Cardiac muscle cell (in vitro differentiated cells and primary cell): ENCODE measurements at places on chromosomes 1 and 21. TPM values are rescaled to one million over a fixed set of nuclear protein-coding genes. Genes with fewer than 3 reads are reported as not detected.

Gene PLEKHG5
- 21.8 and 34.8 TPM in 2 replicates for total RNA-seq

DNA sequence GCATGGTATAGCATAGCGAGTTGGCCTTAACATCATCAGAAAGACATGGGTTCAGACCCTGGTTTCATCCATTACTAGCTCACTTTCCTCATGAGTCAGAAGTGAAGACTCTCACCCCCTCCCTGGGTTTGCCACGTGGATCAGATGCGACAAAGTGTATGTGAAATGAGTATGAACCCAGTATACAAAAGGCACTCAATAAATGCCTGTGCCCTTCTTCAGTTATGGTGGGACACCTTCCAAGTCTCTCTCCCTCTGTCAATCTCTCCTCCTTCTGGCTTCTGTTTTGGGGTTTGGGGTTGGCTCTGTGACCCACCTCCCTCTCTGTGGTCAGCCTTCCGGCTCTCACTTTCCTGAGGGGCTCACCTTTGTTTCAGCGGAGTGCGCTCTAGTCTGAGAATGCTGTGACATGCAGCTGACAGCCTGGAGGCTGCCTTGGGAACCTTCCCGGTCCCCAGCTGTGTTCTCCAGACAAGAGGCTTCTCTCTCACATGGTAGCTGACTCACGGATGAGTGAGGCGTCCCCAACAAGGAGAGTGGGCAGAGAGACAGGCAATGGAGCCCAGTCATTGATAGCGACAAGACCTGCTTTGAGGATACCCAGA, 155.0 kb upstream of the EDN2 start:
- H3K27me3 ChIP-seq = no peaks in the 10 kb centered on the region
- no peak for DNase-seq
- H3K27ac ChIP-seq = no peak overlapping the region
- no peaks in the 10 kb centered on the region for H3K36me3 ChIP-seq
- H3K4me1 ChIP-seq = no peaks in the 10 kb centered on the region

DNA sequence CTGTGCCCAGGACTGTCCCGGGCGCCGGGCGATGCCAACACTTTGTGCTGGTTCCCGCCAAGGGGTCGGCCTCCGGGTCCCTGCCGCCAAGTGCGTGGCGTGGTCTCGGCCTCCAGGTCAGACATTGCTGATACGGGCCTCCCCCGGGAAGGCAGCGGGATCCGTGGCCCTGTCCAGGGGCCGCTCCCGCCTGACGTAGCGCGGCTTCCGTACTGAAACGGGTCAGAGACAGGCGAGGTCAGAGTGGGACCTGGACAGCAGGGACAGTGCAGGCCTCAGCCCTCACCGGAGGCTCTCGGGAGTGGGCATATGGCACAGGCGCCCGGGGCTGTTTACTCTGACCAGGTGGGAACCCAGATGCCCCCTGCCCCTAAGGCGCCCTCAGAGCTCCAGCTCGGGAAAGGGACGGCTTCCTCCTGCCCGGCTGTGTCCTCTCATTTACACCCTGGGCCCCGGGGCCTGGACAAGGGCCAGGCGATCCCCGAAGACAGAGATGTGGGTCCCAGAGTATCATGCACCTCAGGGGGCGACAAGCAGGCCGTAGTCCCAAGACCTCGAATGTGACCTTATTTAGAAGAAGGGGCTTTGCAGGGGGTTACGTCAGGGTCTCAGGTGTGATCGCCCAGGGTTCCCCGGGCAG, 8.8 kb upstream of the RNF223 start:
- no peak overlapping the region for H3K27ac ChIP-seq
- DNase-seq = no peak
- no peak overlapping the region for H3K4me3 ChIP-seq
- peaks cover 9% of the 10 kb centered on the region for H3K4me1 ChIP-seq
- no peaks in the 10 kb centered on the region for H3K36me3 ChIP-seq

DNA sequence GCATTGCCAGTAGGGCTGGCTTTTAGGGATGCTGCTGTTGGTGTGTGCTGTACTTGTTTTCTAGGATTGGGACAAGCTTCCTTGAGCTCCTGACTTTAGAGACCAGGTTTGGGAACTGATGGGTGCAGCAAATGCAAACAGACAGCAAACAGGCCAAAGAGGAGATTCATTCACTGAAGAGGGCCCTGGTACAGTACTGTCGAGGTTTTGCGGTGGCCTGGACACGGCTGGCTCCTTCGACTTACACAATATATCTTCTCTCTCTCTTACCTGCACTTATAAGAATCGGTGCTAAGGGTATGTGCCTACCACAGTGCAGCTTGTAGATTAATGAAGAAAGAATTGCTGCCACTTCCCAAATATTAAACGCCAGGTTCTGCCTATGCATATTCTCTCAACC, 44.6 kb downstream of the ATP1A1 start:
- H3K4me3 ChIP-seq = peak overlapping the region; percentile 49
- no peak for DNase-seq
- peak overlapping the region; percentile 99 for H3K27ac ChIP-seq
- no peaks in the 10 kb centered on the region for H3K27me3 ChIP-seq
- no peaks in the 10 kb centered on the region for H3K36me3 ChIP-seq
- peaks cover 70% of the 10 kb centered on the region for H3K4me1 ChIP-seq

DNA sequence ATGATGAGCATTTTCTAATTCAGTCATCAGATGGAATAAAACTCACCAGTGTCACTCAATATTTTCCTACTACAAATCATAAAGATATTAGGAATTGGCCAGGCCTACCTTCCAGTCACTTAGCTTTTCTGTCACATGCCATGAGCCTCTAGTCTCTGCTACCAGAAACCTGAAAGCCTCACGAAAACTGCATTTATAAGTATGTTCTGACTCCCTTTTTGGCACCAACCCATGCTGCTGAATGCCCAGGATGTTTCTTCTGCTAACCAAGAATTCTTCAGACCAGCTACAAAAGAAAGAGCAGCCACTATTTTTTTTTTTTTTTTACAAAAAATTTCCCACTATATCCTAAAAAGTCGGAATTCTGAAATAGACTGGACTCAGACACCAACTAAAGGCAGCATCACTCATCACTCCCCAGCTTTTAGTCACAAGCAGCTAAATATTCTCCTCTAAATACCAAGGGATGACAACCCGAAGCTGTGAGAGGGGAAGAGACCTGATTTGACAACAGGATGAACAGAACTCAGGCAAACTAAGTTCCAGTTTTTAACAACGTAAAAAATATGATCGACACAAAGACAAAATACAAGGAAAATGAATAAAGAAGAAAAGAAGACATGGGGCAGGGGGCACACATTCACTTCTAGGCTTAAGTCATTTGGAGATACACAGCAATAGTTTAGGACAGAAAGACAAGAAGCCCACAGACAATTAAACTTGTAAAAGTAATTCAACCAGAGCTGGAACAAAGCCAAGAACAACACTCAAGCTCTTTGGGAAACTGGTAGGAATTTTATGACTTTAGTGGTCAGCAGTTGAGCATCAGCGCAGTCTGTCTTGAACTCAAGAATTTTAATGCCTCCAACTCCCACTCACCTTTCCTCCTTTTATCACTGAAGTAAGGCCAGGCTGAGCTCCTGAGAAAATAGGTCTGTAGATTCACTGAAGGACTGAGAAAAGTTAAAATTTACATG, 1.7 kb downstream of the DCAF8 start:
- H3K4me1 ChIP-seq = peaks cover 32% of the 10 kb centered on the region
- H3K27ac ChIP-seq = peak overlapping the region; percentile 98
- no peaks in the 10 kb centered on the region for H3K27me3 ChIP-seq
- H3K36me3 ChIP-seq = no peaks in the 10 kb centered on the region
- peak; percentile 39 for DNase-seq
- H3K4me3 ChIP-seq = peak overlapping the region; percentile 81

DNA sequence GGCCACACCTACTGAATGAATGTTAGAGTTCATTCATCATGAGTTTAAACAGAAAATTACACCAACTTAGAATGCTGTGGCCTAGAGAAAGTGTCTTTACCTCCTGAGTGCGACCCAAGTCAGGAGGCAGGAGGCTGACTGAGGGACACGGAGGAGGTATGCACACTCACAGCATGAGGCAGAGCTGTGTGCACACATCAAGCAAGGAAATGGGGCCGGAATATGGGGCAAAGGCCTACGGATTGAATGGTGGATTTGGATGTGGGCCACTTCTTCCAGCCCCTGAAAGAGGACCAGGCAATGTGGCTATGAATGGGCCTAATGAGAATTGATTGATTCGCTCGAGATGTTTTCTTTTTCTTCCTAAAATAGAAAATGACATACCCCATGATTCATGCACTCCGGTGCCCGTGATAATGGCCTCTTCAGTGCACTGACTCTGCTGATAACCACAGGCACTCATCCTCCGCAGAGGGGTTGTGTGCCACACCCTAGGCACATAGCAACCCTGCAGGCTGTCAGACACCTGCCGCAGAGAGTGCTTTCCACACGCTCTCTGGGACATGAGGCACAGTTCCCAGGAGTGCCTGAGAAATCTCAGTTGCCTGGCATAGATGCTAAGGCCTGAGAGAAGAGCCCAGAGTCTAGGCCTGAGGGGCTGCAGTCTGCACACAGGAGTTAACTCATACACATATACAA, 155.5 kb downstream of the GLUL start:
- no peaks in the 10 kb centered on the region for H3K4me1 ChIP-seq
- no peak overlapping the region for H3K4me3 ChIP-seq
- no peak for DNase-seq
- H3K36me3 ChIP-seq = no peaks in the 10 kb centered on the region
- H3K27ac ChIP-seq = no peak overlapping the region

DNA sequence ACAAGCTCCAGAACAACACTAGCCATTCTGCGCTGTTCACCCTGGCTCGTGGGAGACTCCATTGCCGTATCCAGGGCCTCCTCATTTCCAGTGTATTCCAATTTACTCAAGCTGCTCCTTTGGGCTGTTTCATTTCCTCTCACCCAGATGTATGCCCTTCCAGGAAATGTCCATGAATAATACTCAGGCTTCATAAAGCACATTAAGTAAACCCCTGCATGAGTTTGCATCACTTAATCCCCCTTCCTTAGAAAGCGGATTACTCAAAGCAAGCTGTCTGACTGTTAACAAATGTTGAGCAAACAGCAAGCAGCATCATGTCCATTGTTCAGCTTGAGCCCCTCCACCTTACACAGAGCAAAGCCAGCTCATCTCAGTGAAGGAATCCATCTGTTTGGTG, 403.6 kb upstream of the PBX1 start:
- H3K27ac ChIP-seq = no peak overlapping the region
- H3K27me3 ChIP-seq = no peaks in the 10 kb centered on the region
- H3K4me1 ChIP-seq = peaks cover 4% of the 10 kb centered on the region
- H3K36me3 ChIP-seq = no peaks in the 10 kb centered on the region
- no peak for DNase-seq

DNA sequence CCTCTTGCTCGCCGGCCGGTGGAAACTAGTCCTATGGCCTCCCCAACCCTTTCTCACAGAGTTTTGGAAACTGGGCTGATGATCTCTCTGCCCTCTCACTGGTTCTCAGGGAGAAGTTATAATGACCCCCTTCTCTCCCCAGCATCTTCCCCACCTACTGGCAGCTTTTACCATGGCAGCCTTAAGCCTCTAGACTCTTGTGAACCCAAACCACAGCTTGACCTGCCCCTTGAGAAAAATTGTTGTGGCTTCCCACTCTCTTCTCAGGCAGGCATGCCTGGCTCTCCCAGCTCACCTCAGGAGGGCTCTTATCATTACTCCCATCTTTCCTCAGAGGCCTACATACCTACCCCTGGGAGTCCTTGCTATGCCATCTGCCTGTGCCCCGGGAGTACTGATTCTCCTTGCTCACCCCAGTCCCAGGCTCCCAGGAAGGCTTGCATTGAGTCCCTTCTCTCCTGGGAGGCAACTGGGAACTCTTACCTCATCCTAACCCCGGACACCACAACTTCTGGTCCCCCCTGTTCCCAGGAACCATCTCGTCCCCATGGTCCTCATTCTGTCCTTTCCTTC, 1.6 kb downstream of the NSUN4 start:
- H3K4me3 ChIP-seq = no peak overlapping the region
- H3K27me3 ChIP-seq = no peaks in the 10 kb centered on the region
- H3K4me1 ChIP-seq = peaks cover 5% of the 10 kb centered on the region
- peaks cover 8% of the 10 kb centered on the region for H3K36me3 ChIP-seq

- no peaks in the 10 kb centered on the region for H3K36me3 ChIP-seq
- H3K4me1 ChIP-seq = peaks cover 5% of the 10 kb centered on the region
- DNase-seq = no peak
- H3K27me3 ChIP-seq = no peaks in the 10 kb centered on the region
- no peak overlapping the region for H3K27ac ChIP-seq
Measured at GRCh38 chr1:24526940-24527542, 24.4 kb downstream of the RCAN3 start.

GRCh38 chr1:119293797-119294196, 74.8 kb upstream of the HAO2 start:
- no peak overlapping the region for H3K27ac ChIP-seq
- DNase-seq = no peak
- no peaks in the 10 kb centered on the region for H3K36me3 ChIP-seq
- no peak overlapping the region for H3K4me3 ChIP-seq

GRCh38 chr1:41576620-41577019, 92.1 kb upstream of the EDN2 start:
- no peak overlapping the region for H3K4me3 ChIP-seq
- H3K27ac ChIP-seq = no peak overlapping the region
- H3K4me1 ChIP-seq = no peaks in the 10 kb centered on the region
- peak; percentile 53 for DNase-seq
- peaks cover 18% of the 10 kb centered on the region for H3K27me3 ChIP-seq
- H3K36me3 ChIP-seq = no peaks in the 10 kb centered on the region

- H3K36me3 ChIP-seq = no peaks in the 10 kb centered on the region
- H3K4me3 ChIP-seq = no peak overlapping the region
- H3K4me1 ChIP-seq = peaks cover 4% of the 10 kb centered on the region
Measured at GRCh38 chr21:44924606-44925377, 4.1 kb upstream of the ITGB2 start.

DNA sequence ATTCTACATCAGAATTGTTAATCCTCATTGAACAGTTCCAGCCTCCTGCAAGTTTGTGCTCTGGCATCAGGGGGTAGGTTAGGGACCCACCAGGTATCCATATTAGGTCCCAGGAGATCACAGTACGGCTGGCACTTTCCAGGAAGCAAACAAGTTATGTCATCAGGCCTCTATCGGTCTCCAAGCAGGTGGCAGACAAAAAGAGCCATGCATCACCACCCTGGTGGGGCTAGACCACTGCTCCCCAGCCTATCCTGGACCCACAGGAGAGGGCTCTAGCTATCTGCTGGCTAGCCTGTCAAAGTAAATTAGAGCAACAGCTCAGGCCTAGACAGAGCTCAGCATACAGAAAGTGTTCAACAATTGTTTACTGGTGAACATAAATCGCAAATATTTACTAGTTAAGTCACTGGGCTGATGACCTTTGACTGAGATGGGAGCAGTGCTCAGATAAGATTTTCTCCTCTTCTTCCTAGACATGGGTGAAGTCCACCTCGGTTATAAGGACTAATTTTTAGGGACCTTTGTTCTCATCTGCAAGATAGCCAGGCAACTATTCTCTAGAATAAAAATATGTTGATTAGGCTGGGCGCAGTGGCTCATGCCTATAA, 6.4 kb downstream of the NUAK2 start:
- no peaks in the 10 kb centered on the region for H3K36me3 ChIP-seq
- no peaks in the 10 kb centered on the region for H3K27me3 ChIP-seq
- no peak for DNase-seq
